ENCODE measurements at places on chromosomes 7 and 10.
A peak's percentile ranks its signal among the peaks of the same experiment; 100 is the strongest.

- DNase-seq: no peak
Observed at GRCh38 chr10:118901380-118901779, 128.1 kb upstream of the NANOS1 start.

DNA sequence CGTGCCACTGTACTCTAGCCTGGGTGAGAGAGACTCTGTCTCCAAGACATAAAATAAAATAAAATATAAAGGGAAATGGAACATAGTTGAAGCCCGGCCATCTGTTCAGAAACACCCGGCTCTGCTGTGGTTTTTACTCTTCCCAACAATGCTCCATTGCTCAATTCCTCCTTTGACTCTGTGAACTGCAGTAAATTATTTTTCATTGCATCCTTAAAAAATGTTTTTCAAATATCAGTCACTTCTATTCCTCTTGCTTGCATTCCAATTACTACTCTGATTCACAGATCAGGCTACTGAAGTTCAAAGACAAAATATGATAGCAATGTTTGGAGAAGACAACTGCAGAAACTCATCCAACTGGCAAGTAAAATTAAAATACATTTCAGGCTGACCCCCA, 983.0 kb downstream of the SORCS1 start:
- DNase-seq: no peak

- no peak for DNase-seq
Observed at GRCh38 chr10:102112210-102112817, 7.9 kb downstream of the LDB1 start.

GRCh38 chr7:104160375-104160774, 47.4 kb downstream of the ORC5 start:
- DNase-seq: no peak

GRCh38 chr10:125160856-125161706, 718 bp upstream of the CTBP2 start:
- peak; percentile 31 for DNase-seq

GRCh38 chr10:71231206-71231605, 18.8 kb downstream of the UNC5B start:
- no peak for DNase-seq

- DNase-seq: no peak
Observed at GRCh38 chr7:1192171-1192676, 32.2 kb upstream of the ZFAND2A start.

GRCh38 chr7:51316666-51317581, at the start of gene COBL:
Gene COBL (minus strand): TSS chr7:51316809. CDS start chr7:51316633, 176 bp downstream.
- no peak for DNase-seq

- no peak for DNase-seq
Observed at GRCh38 chr10:132624061-132624846, 86.7 kb downstream of the INPP5A start.

DNA sequence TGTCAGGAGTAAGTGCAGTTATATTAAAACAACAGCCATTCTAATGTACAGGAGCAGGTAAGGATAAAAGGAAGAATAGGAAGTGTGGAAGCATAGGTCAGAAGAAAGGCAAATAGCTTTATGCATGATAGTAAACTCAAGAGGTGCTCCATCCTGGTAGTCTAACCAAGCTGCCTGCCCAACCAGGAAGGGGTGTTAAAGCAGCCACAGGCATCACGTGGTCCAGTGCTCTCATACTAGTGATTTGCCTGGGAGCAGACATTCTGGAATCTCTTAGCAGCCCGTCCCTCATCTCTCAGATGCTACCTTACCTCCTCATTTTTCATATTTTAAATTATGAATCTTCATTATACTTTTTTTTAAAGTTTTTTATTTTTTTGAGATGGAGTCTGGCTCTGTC, 18.5 kb downstream of the ABRAXAS2 start:
- no peak for DNase-seq

- no peak for DNase-seq
Observed at GRCh38 chr10:96374639-96374984, 15.8 kb upstream of the OPALIN start.

DNA sequence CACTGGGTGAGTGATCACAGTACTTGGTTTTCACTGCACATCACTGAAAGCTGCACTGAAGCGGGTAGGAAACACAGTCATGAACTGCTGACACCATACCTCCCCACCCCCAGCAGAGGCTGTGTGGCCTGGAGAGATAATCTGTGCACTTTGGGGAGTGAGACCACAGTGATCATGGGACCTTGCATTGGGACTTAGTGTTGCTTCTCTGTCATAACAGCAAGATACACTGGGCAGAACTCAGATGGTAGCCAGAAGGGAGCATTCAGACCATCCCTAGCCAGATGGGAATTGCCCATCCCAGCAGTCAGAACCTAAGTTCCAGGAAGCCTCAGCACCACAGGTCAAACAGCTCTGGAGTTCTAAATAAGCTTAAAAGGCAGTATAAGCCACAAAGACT, 346.4 kb upstream of the TMEM229A start:
- no peak for DNase-seq

DNA sequence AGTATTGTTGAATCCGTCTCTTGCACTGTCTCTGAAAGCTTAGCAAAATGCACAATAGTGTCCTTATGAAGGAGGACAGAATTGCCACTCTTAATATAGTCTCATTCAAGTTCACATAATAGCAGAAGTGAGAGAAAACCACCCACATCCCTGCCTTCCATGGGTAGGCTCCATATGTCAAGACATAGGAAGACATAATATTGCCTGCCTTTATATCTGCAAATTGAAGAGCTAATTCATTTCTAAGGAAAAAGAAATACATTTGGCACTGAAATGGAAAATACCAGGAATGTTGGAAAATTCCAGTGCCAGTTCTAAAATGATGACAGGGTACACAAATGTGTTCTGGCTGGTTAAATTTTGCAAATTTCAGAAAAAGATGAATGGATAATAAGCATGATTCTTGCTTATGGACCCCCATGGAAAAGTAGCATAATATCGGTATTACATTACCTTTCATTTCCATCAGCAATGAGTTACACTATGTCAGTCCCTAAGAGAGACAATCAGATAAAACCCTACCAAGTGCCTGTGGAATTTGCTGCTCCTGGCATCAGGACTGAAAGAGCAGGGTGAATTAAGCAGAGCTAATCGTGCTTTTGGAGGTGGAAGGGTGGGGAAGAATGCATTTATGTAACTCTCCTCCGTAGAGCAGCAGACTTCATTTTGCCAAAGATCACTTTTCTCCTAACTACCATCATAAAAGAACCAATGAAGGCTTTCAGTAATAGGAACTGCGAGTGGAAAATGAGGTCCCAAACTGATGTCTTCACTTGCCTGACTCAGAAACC, 312.6 kb downstream of the FGFR2 start:
- no peak for DNase-seq

DNA sequence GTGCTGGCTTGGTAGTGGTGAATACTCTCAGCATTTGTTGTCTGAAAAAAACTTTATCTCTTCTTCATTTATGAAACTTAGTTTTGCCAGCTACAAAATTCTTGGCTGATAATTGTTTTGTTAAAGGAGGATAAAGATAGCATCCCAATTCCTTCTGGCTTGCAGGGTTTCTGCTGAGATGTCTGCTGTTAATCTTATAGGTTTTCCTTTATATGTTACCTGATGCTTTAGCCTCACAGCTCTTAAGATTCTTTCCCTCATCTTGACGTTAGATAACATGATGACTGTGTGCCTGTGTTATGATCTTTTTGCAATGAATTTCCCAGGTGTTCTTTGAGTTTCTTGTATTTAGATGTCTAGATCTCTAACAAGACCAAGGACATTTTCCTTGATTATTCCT, 9.9 kb upstream of the MRPS33 start:
- no peak for DNase-seq

GRCh38 chr10:49099046-49099445, 16.3 kb downstream of the VSTM4 start:
- DNase-seq: no peak

DNA sequence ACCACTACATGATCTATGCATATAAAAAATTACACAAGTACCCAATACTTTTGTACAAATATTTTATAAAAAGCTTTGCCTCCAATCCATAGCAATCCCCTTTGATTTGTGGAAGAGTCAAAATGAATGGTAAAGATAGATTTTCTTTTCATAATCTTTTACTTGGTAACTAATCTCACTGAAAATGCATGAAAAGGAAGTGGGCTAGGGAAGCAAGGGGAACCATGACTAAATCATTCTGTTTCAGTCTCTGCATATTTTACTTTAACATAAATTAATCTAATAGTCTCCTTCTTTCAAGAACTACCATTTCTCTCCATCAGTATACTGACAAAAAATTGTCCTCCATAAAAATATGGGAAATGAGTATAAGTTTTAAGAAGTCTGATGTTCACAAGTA, 96.9 kb downstream of the TES start:
- no peak for DNase-seq
